ENCODE measurements at places on chromosomes 2 and 18.

GRCh38 chr2:230687498-230687897 lies 25.1 kb upstream of the CAB39 start:
- no peak for DNase-seq

GRCh38 chr2:236776695-236777251 lies 207.1 kb downstream of the ACKR3 start:
- peak; percentile 88 for DNase-seq

- DNase-seq = no peak
These were observed 214.2 kb downstream of the DCC start for GRCh38 chr18:52554180-52554579.

DNA sequence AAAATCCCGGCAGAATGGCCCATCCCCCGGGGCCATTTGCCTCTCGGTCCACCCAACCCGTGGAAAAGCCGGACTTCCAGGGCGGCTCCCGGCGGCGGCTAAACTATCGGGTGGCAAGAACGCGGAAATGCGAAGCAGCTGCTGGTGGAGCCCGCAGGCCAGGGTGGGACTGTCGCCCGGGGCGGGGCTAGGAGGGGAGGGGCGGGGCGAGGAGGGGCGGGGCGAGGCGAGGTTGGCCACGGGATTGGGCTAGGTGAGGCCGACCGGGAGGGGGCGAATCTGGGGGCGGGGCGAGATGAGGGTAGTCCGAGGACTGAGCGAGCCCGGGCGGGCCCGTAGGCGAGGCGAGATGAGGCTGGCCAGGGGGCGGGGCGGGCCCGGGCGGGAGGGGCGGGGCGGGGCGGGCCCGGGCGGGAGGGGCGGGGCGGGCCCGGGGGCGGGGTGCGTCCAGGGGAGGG lies 315 bp upstream of the SLC66A3 start:
- peak; percentile 95 for DNase-seq

DNA sequence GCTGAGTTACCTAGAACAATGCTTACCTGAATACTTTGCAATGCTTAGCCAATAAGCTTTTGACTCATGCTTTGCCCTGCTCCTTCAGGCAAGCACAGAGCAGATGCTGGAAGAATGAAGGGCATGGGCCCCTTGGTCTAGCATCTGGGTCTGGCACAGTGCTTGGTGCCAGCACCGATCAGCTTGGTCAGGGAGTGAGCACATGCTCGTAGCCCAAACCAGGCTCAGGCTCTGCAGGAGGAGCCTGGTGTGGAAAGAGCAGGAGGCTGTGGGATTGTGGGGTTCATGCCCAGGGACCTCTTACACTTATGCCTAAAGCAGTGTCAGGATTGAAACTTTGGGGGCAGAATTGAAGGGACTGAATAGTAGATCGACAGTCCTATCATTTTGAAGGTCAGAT lies 283.7 kb upstream of the PXDN start:
- no peak for DNase-seq

DNA sequence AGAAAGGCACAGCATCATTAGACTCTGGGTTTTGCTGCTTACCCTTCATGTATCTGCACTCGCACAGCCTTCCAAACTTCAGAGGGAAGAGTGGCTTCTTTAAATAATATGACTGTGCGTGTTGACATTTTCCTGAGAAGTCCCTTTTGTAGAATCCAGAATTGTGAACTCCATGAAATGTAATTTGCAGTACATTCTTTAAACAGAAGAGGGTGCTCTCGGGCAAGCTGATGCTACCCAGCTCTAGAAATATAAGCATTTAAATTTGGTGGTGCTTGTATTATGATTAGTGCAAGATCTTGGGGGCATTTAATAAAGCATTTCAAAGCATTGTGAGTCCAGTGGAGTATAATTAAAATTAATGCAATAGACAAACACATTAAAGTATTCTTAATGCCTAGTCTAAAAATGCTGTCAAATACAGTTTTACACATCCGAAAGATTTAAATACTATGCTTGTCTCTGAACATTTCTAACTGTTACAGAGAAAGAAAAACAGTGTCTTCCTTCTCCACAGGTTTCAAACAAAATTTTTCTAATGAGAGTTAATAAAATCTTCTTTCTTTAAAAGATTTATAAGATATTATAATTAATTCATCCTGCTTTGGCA lies 17.3 kb upstream of the GTF2A1L start:
- peak; percentile 48 for DNase-seq

- DNase-seq = no peak
These were observed 3.3 kb downstream of the PDCD1 start for GRCh38 chr2:241855245-241855887.

DNA sequence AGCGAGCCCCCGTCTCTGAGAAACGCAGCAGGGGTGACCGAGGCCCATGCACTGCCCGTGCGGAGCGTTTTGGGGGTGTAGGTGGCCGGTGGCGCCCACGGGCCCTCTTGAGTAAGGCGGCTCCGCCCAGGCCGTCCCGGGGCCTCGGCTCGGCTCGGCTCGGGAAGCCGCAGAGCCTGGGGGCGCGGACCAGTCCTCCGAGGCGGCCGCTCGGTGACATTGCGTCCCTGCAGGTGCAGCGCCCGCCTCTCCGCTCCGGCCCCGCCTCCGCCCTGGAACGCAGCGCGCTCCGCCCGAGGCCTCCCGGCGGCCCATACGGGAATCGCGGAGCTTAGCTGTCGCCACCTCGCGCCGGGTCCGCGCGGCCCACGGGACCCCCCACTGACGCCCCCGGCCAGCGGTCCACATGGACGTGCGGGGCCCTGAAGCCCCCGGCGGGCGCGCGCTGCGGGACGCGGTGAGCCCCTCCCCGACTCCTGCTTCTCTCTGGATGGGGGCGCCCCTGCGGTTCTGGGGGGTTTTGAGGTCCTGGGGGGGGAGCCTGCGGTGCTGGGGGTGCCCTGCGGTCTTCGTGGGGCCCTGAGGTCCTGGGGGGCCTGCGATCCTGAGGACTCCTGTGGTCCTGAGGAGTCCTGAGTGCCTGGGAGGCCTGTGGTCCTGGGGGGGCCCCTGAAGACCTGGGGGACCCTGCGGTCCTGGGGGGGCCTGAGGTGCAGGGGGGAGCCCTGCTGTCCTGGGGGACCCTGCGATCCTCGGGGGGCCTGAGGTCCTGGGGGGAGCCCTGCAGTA lies at the start of gene HSBP1L1:
TSS of gene HSBP1L1 (plus strand) at position 314 of the 789 bp plus-strand sequence. CDS start at position 407, 93 bp downstream.
- peak; percentile 18 for DNase-seq

- DNase-seq = no peak
These were observed 19.3 kb downstream of the ZAP70 start for GRCh38 chr2:97732436-97733340.
